Stimulated activated naive CD8-positive, alpha-beta T cell treated with anti-CD3 and anti-CD28 coated beads, Interleukin-15, Interleukin-2, amounts not matched to agents 100 U/mL and 50 U/mL, for 24 hours (primary cell): ENCODE measurements at places on chromosomes 16 and 17.

GRCh38 chr16:58848662-58849002 is 114.5 kb upstream of the GOT2 start:
- DNase-seq: no peak

DNA sequence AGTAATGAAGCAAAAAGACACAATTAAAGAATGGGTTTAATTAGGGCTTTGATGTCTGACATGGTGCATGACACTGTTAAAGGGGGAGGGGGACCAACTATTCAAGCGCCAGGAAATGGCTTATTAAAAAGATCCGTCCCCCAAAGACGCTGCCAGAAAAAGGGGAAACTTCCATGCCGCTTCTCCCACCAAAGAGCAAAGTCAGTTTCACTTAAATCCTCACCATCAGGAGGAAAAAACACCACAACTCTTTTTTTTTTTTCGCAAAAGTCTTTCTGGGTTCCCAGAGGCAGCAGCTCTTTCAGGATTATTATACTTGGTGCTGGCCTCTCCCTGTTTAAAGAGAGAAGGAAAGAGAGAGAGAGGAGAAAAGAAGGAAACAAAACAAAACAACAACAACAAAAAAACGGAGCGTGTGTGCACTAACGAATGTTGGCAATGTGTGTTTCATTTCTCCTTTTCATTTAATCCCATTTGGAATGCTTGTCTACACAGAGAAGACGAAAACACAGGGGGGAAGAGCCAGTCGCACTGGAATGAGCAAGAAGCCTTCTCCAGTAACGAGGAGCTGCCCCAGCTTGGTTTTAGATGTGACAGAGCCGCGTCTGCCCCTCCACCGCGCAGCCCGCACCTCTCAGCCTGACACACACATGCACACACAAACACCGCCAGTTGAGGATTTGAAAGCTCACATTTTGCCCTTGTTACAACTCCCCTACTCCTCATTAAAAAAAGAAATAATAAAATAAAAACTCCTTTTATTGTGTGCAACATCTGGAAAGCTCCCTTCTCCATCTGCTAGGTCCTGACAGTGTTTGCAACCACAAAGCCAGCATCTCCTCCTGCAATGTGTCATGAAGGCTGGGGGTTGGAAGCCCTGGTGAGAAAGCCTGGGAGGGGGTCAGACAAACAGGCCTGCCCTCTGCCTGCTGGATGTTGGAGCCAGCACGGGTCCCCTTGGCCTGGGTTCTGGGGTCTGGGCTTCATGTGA is 32.7 kb upstream of the AXIN2 start:
- DNase-seq: peak; percentile 24

- DNase-seq: no peak
Measured at GRCh38 chr17:8147141-8147804, 4.9 kb downstream of the PER1 start.

DNA sequence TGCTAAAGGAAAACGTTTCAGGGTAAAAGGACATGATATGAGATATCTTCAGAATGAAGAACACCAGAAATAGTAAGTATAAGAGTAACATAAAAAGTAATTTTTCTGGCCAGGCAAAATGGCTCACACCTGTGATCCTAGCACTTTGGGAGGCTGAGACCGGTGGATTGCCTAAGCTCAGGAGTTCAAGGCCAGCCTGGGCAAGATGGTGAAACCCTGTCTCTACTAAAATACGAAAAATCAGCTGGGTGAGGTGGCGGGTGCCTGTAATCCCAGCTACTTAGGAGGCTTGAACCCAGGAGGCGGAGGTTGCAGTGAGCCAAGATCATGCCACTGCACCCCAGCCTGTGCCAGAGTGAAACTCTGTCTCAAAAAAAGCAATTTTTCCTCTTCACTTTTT is 56.6 kb upstream of the NFAT5 start:
- no peak for DNase-seq

- no peak for DNase-seq
Measured at GRCh38 chr16:79597277-79598062, 3.1 kb downstream of the MAF start.
